Activated CD4-positive, alpha-beta memory T cell treated with anti-CD3 and anti-CD28 coated beads, Interleukin-2, amount 10 ng/mL, durations not matched to agents 7 days and 5 days (primary cell): ENCODE measurements at places on chromosomes 12 and 14. TPM values are rescaled to one million over a fixed set of nuclear protein-coding genes. Genes with fewer than 3 reads are reported as not detected.

- H3K27me3 ChIP-seq = no peaks in the 10 kb centered on the region
- H3K27ac ChIP-seq = no peak overlapping the region
- H3K36me3 ChIP-seq = peaks cover 4% of the 10 kb centered on the region
- peaks cover 24% of the 10 kb centered on the region for H3K4me1 ChIP-seq
Measured at GRCh38 chr12:50600364-50600763, 95.6 kb downstream of the DIP2B start.

DNA sequence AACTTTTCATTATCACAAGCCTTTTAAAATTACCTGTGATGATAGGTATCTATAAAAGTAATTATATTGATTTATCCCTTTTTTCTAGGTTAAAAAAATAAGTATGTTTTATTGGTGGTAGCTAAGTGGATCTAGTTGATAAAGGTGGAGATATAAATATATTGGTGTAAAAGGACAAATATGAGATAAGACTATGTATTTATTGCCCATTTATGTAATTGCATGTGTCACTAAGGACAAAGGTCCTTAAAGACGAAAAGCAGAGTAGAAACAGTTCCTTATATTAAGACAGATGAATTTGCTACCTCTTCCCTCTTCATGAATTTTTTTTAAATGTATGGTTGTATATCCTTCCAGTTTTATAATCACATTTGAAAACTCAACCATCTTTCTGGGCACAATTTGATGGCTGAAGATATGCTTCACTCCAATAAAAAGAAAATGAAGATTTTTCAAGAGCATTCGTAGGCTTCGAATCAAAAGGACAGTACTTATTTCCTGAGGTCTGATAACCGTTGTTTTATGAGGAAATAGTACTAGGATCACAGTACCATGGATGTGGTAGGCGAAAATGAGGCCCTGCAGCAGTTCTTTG is at the start of gene MYRFL:
Gene MYRFL (plus strand): TSS at position 262 of the 595 bp plus-strand sequence. CDS start 291 bp downstream, at position 553.
- H3K4me3 ChIP-seq = no peak within 1 kb of the TSS
- H3K27ac ChIP-seq = no peak within 1 kb of the TSS
- DNase-seq = no peak

DNA sequence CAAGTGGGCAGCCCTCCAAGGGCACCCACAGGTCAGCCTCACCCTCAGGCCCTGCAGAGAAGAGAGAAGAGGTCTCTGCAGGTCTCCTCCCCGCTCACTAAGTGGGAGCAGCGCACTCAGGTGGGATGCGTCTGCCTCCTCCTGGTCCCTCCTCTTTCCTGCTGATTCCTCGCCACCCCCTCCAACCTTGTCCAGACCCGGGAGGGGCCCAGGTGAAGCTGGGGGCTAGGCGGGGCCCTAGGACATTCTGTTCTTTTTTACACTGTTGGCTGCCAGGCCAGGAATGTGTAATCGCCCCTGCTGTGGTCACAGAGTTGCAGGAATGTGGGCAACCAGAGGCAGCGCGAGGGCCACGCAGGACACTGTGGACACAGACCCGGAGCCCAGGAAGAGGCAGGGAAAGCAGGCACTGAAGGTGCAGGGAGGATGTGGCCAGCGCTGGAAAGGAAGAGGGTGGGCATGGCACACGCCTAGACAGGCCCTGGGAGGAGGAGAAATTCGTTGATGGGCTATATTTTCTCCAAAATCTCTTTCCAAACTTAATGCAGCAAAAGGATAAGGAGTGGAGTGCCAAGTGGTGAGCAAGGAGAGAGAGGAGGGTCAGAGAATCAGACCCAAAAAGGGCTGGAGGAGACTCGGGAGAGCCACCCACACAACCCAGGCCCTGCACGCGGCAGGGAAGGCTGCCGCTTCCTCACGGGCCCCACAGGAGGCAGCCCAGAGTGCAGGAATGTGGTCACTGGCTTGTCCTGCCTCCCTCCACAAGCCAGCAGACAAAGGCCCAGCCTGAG is 911 bp upstream of the SCNN1A start:
- H3K4me3 ChIP-seq = peak overlapping the region; percentile 10
- peaks cover 5% of the 10 kb centered on the region for H3K27me3 ChIP-seq
- DNase-seq = no peak
- no peaks in the 10 kb centered on the region for H3K36me3 ChIP-seq

DNA sequence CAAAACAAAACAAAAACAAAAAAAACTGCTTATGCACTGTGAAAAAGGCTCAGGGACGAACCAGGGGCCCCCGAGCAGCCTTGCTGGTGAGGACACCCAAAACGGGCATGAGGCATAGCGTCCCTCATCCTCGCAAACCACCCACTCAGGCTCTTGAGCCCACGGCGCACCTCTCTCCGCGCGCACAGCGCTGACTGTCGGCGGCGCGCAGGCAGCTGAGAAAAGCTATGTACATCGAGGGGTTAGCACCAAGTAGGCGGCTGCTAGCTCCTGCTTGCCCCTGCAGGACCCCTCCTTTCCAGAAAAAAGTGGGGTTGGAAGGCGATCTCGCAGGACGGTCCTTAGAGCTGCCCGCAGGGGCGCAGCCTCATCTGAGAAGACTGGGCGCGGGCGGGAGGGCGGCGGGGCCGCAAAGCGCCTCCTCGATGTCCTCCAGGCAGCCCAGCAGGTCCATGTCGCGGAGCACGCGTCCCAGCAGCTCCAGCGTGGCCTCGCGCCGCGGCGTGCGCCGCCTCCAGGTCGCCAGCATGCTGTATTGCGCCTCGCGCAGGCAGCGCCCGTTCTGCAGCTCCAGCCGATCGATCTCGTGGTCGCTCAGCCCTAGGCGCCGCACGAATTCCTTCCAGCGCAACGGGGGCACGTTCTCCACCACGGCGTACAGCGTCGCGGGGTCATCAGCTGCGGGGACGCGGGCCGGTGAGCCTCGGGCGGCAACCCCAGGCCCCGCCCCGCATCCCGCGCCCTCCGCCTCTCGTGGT is 12.8 kb downstream of the TNFRSF1A start:
- H3K4me1 ChIP-seq = peaks cover 21% of the 10 kb centered on the region
- no peak overlapping the region for H3K27ac ChIP-seq
- H3K4me3 ChIP-seq = no peak overlapping the region
- DNase-seq = no peak
- no peaks in the 10 kb centered on the region for H3K27me3 ChIP-seq

DNA sequence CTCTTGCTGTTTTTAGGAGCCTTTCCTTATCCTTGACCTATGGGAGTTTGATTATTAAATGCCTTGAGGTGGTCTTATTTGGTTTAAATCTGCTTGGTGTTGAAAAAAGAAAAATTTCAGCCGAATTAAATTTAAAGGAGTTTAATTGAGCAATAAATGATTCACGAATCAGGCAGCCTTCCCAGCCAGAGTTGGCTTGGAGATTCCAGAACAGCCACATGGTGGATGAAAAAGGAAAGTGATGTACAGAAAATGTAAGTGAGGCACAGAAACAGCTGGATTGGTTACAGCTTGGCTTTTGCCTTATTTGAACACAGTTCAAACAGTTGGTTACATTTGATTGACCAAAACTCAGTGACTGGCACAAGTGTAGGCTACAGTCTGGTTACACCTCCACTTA is 69.7 kb downstream of the WASHC3 start:
- peaks cover 44% of the 10 kb centered on the region for H3K27me3 ChIP-seq
- no peak overlapping the region for H3K4me3 ChIP-seq
- no peak overlapping the region for H3K27ac ChIP-seq
- DNase-seq = no peak

DNA sequence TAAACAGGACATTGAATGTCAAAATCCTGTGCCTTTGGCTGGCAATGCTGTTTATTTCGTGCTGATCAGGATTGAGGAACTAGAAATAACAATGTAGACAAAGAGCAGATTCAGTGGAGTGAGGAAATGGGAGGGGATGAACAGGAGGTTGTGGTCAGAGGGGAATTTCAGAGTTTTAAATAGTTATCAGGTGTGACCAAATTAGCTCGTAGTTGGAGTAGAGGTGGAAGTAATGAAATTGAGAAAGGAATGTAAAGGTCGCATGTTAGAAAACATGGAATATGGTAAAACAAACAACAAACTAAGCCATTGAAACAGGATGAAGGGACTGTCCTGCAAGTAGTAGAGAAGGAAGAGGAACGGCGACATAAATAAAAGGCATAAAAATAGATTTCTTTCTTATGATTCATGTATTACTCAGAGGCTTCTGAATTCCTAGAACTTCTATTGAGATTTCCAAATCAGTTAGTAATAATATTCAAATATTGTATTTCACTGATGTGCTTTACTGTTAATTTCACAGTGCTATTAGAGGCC is 9.5 kb upstream of the SAV1 start:
- H3K4me3 ChIP-seq = no peak overlapping the region
- H3K4me1 ChIP-seq = peaks cover 7% of the 10 kb centered on the region
- DNase-seq = no peak
- H3K27ac ChIP-seq = no peak overlapping the region

DNA sequence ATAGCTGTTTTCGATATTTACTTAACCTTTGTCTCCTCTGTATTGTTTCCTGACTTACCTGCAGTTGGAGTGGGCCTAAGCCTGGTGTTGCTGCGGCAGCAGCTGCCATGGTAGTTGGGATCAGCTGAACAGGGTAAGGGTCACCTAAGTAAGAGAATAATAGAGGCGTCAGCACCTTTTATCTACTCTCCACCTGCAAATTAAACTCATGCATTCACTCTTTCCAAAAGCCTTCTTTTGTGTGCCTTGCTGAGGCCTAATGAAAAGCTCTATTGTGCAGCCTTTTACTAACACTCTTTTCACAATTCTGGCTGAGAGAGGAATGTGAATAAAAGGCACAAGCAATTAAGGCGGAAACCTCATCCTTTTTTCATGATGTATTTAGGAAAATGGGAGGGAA is 308.7 kb downstream of the SOX5 start:
- no peaks in the 10 kb centered on the region for H3K4me1 ChIP-seq
- H3K27me3 ChIP-seq = no peaks in the 10 kb centered on the region
- H3K4me3 ChIP-seq = no peak overlapping the region
- DNase-seq = no peak
- no peaks in the 10 kb centered on the region for H3K36me3 ChIP-seq
- H3K27ac ChIP-seq = no peak overlapping the region

DNA sequence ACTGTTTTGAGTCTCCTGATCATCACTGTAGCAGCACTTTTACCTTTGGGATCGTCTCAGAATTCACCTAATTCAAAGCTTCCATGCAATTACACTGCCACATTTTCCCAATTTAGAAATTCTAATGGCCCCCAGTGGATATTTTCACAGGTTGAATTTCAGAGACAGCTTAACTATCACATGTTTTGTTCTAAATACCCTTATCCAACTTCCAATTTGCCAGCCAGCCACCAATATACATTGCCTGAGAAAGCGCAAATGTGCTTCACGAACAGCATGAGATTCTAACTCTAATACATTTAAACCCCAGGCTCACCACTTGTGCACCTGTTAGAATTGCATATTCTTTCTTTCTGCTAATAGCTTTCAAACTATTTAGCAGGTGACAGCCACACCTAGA is 1160.9 kb upstream of the TMEM132C start:
- H3K27ac ChIP-seq = no peak overlapping the region
- H3K36me3 ChIP-seq = no peaks in the 10 kb centered on the region
- H3K4me3 ChIP-seq = no peak overlapping the region
- H3K27me3 ChIP-seq = peaks cover 16% of the 10 kb centered on the region
- H3K4me1 ChIP-seq = peaks cover 4% of the 10 kb centered on the region

GRCh38 chr12:22350886-22351285 is 16.4 kb upstream of the ST8SIA1 start:
- H3K4me3 ChIP-seq = no peak overlapping the region
- no peak overlapping the region for H3K27ac ChIP-seq
- no peaks in the 10 kb centered on the region for H3K27me3 ChIP-seq
- no peak for DNase-seq
- no peaks in the 10 kb centered on the region for H3K4me1 ChIP-seq

DNA sequence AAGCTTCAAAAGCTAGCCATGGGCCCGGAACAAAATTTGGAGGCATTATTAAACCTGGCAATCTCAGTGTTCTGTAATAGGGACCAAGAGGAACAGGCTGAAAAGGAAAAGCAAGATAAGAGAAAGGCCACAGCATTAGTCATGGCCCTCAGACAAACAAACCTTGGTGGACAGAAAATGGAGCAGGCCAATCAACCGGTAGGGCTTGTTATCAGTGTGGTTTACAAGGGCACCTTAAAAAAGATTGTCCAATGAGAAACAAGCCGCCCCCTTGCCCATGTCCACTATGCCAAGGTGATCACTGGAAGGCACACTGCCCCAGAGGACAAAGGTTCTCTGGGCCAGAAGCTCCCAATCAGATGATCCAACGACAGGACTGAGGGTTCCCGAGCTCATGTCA is 653.9 kb upstream of the TMEM132C start:
- H3K36me3 ChIP-seq = no peaks in the 10 kb centered on the region
- H3K27me3 ChIP-seq = no peaks in the 10 kb centered on the region
- H3K4me3 ChIP-seq = no peak overlapping the region
- DNase-seq = no peak

- H3K4me1 ChIP-seq = peaks cover 12% of the 10 kb centered on the region
- H3K4me3 ChIP-seq = no peak overlapping the region
- peaks cover 63% of the 10 kb centered on the region for H3K36me3 ChIP-seq
- no peaks in the 10 kb centered on the region for H3K27me3 ChIP-seq
- no peak overlapping the region for H3K27ac ChIP-seq
Measured at GRCh38 chr14:50770586-50770985, 60.4 kb downstream of the NIN start.

DNA sequence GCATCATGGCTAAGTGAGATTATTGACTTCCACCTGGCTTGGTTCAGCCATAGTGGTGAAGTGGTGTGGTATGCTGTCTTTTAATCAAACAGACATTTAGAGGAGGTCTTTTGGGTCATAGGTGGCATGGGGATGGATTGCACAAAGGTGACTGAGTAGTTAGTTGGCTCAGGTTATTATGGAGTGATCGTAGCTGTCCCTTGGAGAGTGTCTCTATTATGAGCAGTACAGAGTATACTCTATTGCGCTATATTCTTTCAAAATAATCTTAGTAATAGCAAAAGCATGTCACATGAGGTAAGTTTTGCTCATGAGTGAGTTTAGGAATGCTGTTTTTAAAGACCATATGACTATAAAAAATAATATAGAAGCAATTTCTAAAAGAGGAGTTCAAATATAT is 60.4 kb downstream of the RASSF8 start:
- H3K4me1 ChIP-seq = no peaks in the 10 kb centered on the region
- H3K27me3 ChIP-seq = peaks cover 17% of the 10 kb centered on the region
- DNase-seq = no peak
- H3K4me3 ChIP-seq = no peak overlapping the region
- H3K27ac ChIP-seq = no peak overlapping the region

GRCh38 chr14:92903359-92903758 is 19.6 kb upstream of the CHGA start:
- H3K4me3 ChIP-seq = no peak overlapping the region
- H3K27me3 ChIP-seq = peaks cover 10% of the 10 kb centered on the region
- DNase-seq = no peak
- no peaks in the 10 kb centered on the region for H3K36me3 ChIP-seq
- H3K4me1 ChIP-seq = peaks cover 15% of the 10 kb centered on the region

GRCh38 chr12:123621619-123622530 is 11.6 kb downstream of the EIF2B1 start:
- H3K27ac ChIP-seq = no peak overlapping the region
- no peak for DNase-seq
- no peak overlapping the region for H3K4me3 ChIP-seq
- H3K4me1 ChIP-seq = peaks cover 5% of the 10 kb centered on the region
- H3K36me3 ChIP-seq = peaks cover 66% of the 10 kb centered on the region
- no peaks in the 10 kb centered on the region for H3K27me3 ChIP-seq

ZDHHC17 gene
- 25.5 TPM for total RNA-seq

CABP1 gene
- total RNA-seq = 0.45 TPM

RND1 gene
- 2.6 TPM for total RNA-seq

MIP gene
- not detected for total RNA-seq

SYCP3 gene
- 0.30 TPM for total RNA-seq

CACNA2D4 gene
- 23.6 TPM for total RNA-seq
